T-helper 17 cell (primary cell): ENCODE measurements at places on chromosomes 13 and 19.
A peak's percentile ranks its signal among the peaks of the same experiment; 100 is the strongest.

DNA sequence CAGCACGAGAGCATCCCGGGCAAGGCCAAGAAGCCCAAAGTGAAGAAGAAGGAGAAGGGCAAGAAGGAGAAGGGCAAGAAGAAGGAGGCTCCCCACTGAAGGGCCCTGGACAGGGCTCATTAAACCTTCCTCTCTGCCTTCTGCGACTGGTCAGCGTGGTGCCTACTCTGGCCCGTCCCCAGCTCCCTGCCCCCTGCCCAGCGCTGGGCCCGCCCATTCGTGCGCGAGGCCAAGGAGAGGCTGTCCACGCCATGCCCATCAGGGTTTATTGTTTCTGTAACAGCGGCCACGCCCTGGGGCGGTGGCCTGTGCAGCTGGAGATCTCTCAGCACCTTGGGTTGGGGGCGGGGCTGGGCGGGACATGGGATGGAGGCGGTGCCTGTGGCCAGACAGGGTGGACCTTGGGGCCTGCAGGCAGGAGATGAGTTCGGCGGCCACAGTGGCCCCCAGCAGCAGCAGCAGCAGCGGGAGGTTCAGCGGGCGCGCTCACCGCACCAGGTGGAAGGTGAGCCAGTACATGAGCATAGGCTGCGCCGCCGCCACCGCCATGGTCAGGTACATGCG, 897 bp downstream of the C19orf33 start:
- DNase-seq: no peak

DNA sequence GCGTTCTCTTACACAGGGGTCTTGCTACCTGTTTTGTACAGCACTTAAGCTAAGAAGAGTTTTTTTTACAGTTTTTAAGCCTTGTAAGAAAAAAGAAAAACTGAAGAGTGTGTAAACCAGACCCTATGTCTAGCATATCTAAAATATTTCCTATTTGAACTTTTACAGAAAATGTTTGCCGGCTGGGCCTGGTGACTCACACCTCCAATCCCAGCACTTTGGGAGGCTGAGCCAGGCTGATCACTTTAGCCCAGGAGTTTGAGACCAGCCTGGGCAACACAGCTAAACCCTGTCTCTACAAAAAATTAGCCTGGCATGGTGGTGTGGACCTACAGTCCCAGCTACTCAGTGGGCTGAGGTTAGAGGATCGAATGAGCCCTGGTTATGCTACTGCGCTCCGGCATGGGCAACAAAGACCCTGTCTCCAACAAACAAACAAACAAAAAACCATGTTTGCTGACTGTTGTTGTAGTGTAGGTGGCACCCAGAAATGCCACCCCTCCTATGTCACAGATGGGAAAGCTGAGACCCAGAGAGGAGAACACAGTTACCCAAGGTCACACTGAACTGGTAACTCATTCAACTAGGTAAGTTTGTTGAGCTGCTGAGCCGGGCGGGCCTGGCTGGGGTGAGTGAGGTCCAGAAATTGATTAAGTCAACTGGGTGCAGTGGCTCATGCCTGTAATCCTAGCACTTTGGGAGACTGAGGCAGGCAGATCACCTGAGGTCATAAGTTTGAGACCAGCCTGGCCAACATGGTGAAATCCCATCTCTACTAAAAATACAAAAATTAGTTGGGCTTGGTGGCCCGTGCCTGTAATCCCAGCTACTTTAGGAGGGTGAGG, 1.9 kb upstream of the VASP start:
- no peak for DNase-seq

- DNase-seq: no peak
These were observed 92.7 kb downstream of the SGCG start for GRCh38 chr13:23273498-23273897.

GRCh38 chr13:47548294-47548840, 452.7 kb downstream of the SUCLA2 start:
- no peak for DNase-seq

DNA sequence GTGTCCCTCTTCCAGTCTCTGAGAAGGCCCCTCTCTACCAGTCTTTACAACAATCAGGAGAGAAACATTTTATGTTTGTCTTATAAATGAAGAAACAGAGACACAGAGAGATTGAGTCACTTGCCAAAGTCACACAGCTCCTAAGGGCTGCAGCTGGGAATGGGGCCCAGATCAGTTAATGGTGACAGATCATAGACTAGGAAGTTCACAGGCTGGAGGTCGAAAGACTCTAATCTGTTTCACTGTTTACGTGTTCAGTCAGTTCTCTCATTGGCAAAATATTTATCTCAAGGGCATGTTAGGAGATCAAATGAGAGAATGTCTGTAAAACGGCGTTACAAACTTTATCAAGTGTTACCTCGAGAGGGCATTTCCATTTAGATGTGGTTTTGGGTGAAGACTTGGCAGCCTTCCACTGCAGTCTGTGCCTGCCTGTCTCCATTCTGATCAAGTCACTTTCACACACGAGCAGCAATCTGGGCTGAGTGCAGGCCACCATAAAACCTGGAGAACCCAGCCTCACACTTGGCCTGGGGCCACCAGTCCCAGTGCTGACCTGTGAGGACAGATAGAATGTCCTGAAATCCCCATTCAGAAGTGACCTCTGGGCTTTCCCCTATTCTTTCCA, 65.1 kb downstream of the SIAH3 start:
- no peak for DNase-seq

GRCh38 chr13:110713981-110714796, 689 bp downstream of the ING1 start:
- peak; percentile 62 for DNase-seq

GRCh38 chr19:51240866-51241265, 10.0 kb upstream of the SIGLECL1 start:
- DNase-seq: no peak

- DNase-seq: no peak
These were observed 4.2 kb upstream of the ZNF486 start for GRCh38 chr19:20162821-20163220.

DNA sequence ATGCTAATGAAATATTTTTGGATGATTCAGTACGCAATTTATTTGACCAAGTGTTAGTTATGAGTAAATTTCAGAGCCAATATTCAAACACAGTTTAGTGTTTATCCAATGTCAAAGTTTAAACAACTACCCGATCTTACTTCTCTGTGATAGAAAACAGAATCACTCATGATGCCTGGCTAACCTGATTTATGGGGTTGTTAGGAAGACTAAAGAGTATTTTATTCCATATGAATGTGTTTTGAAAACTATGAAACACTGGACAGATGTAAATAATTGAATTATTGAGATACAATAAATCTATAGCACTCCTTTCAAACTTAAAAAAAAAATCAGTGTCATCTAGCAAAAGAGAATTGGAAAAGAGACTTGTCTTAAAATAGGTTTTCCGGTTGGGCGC, 1181.8 kb downstream of the EFNB2 start:
- DNase-seq: no peak

GRCh38 chr19:47096100-47096704, 17.4 kb downstream of the ZC3H4 start:
- DNase-seq: no peak

DNA sequence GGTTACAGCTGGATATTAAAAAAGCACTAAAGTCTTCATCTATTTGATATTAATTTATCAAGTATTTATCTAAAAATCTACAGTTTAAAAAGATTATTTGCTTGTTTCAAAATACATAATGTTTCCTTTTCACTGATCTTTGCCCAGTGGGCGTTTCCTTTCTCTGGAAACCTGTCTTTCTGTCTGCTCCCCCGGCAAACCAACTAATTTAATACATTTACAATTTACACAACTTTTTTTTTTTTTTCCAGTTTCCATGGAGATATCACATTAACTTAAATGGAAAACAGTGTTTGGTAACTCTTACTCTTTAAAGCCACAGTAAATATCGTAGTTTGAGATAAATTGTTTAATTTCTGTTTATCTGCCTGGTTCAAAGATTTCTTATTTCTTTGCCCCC, 5.3 kb downstream of the GPC6 start:
- no peak for DNase-seq

DNA sequence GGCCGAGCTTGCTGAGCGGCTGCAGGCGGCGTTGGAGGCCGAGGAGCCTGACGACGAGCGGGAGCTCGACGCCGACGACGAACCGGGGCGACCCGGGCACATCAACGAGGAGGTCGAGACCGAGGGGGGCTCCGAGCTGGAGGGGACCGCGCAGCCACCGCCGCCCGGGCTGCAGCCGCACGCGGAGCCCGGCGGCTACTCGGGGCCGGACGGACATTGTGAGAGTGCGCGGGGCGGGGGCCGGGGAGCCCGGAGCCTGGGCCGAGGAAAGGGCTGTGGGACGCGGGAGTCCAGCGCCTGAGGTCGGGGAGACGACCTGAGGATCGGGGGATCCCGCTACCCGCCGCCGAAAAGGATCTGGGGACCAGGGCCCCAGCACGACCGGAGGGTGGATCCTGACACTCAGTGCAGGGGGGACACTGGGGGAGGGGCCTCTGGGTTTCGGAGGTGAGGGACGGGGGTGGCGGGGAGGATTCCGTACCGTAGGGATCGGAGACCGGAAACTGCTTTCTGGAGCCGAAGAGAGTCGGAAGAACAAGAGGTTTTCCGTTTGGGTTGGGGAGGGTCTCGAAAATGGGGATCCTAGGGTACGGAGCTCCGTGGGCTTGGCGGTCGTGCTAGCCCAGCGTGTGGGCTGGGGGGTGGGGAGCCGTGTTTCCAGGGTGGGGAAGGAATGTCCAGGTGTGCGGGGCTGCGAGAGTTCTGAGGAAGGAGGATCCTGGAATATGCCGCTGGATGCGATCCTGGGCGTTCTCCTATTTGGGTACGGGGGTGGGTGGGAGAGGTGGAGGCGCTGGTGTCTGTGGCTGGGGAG, 616 bp downstream of the HNRNPUL1 start:
- peak; percentile 17 for DNase-seq

DNA sequence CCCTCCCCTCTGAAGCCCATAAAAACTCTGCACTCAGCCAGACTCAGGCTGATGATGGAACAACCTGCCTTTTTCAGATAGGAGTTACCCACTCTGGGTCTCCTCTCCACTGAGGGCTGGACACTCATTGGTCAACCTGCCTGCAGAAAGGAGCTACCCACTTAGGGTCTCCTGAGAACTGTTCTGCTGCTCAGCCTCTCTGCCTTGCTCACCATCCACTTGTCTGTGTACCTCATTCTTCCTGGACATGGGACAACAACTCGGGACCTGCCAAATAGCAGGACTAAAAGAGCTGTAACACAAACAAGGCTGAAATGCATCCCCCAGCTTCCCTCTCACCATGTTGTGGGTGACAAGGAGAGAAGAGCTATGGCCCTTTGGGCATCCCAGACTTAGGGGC, 18.4 kb upstream of the RCBTB2 start:
- DNase-seq: no peak

GRCh38 chr13:63128716-63129115, 1713.1 kb upstream of the PCDH20 start:
- no peak for DNase-seq

DNA sequence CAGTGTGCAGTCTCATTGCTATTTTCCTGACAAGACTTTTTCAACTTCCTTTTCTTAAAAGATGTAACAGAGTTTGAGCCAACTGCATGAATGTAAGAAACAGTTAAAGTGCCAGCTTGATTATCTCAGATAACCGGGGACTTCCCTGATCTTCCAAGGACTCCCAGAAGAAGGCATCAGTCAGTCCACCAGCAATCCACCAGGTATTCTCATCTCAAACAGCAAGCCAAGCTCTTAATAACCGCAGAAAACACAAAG, 350.1 kb downstream of the LIG4 start:
- no peak for DNase-seq

DNA sequence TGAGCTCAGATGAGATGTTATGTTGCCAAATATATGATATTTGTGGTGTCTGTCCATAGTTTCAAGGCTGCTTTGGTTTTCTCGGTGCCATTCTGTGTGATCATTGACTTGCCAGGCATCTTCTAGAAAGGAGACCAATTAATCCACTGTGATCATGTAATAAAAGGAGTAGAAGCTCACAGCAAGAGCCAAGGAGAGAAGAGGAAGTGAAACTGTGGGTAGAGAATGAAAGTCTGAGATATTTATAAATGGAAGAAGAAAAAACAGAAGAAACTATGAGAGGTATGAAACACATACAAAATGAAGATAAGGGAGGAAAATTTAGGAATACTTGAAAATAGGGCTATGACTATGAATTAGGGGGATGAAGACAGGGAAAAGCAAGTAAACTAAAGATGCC, 11.1 kb upstream of the ZNF613 start:
- no peak for DNase-seq

GRCh38 chr19:742540-743075, 8.3 kb upstream of the MISP start:
- DNase-seq: no peak

DNA sequence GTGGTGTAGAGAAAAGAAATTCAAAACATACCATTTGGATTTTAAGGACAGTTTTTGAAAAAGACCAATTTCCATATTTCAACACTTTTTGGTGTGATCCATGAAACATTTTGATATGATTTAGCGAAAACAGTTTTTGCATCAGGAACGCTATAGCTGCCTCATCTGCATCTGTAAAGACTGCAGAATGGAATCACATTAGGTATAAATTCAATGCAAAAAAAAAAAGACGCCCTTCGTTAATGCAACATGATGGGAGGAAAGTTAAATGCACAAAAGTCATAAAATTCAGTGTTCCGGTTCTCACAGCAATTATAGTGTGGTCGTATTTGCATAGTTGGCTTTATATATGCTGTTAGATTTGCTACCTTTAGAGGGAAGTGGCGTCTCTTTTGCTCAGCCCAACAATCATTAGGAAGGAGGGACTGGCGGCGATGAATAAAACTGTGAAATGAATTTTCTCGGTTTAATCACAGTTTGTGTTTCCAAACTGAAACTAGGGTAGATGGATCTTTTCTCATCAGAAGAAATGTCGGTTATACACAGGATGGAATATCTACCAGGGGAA, 215.7 kb downstream of the TEX29 start:
- DNase-seq: no peak

GRCh38 chr13:70170689-70171088, 62.4 kb upstream of the KLHL1 start:
- DNase-seq: no peak

DNA sequence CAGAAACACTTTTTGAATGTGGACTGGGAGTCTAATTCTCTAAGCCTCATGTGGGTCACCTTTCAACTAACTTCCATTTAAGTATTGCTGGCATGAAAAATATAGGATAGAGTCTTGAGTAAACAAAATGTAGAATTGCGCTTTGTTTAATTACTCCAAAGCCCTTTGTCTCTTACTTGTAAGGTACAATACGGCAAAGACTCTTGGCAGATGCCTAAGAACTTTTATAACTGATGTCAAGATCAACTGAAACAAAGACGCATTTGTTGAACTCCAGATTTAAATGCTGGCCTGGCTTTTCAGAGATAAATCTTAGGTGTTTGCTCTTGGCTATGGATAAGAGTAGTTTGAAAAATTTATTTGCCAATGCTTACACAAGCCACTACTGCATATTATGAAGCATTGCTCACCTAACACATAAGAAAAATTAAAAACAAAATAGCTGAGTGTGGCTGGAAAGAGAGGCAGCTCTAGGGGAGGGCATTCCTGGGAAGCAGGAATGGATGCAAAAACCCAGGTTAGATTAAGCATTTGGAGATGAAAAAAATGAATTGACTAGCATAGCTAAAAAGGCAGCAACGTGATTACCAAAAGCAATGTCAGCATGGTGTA, 107.3 kb upstream of the STARD13 start:
- no peak for DNase-seq

GRCh38 chr13:31862828-31863227, 123.5 kb downstream of the RXFP2 start:
- DNase-seq: no peak

GRCh38 chr13:41302743-41303142, 8.3 kb upstream of the NAA16 start:
- DNase-seq: no peak

- no peak for DNase-seq
These were observed 90.3 kb downstream of the KDM4B start for GRCh38 chr19:5059213-5059574.
